ENCODE measurements at places on chromosomes 16 and 17.

DNA sequence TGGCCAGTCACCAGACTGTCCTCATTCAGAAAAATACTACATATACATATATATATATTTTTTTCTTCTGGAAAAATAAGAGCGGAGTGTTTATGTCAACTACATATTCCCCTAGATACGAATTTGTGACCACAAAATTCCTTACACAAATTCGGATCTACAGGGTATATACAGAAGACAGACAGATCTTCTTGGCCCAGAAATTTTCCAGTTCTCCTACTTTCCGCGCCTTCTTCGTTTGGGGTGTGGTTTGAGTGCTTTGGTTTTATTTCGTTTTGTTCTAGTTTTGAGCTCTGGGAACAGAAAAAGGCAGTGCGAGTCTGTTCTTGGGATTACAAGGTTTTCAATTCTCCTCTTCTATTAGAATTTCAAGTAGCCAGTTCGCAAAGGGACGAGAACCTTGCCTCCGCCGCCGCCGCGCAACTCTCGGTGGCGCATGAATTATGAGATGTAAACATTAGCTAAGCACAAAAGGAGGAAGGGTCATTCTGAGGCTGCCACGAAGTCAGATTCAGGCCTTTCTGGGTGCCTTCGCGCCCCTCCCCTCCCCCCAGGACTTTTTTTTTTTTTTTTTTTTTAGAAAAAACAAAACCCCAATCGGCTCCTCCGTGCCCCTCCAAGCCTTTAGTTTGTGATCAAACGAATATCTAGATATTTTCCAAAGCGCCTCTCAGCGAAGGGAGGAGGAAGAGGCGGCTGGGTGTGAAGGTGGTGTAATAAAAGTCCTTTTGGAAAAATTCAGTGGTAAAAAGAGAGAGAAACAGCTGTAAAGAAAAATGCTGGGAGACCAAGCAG lies 1.8 kb upstream of the HOXB4 start:
- DNase-seq, result no peak

DNA sequence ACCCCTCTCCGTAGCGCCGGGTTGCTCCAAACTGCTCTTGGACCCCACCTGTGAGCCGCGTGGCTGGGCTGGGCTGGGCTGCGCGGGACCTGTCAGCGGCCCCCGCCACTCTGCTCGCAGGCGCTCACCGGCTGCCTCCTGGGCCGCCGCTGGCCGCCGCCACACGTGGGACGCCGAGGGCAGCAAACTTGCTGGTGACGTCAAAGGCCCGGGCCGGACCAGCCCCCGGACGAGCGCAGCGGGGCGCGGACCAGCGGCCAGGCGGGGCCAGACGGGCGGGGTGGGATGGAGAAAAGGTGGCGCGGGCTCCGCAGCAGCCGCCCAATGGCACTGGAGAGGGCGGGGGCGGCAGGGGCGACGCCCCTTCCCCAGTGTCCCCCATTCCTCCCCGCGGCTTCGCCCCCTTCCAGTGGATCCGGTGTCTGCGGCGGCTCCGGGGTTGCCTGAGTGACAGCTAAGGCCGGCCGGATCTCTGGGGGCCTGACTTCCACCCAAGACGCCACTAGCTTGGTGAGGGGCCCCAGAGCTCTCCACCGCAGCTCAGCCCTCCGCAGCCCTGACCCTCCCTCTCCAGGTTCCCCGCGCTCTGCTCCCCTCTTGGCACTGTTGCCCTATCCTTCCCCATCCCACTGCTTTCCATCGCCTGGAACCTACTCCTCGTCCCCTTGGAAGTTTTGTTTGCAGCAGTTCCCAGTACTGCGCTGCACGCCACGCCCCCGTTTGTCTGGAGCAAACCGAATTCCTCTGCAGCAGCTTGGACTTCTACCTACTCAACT lies at the start of gene HS3ST3A1:
TSS of gene HS3ST3A1 (minus strand) at position 154 of the 776 bp plus-strand sequence. CDS start 800 bp downstream, outside the sequence.
- no peak for DNase-seq

- no peak for DNase-seq
Measured at GRCh38 chr16:78286065-78286464, 186.6 kb downstream of the WWOX start.

- DNase-seq, result no peak
Measured at GRCh38 chr16:86546638-86547013, 8.4 kb downstream of the MTHFSD start.

- no peak for DNase-seq
Measured at GRCh38 chr17:78895322-78895721, 7.7 kb downstream of the CEP295NL start.

DNA sequence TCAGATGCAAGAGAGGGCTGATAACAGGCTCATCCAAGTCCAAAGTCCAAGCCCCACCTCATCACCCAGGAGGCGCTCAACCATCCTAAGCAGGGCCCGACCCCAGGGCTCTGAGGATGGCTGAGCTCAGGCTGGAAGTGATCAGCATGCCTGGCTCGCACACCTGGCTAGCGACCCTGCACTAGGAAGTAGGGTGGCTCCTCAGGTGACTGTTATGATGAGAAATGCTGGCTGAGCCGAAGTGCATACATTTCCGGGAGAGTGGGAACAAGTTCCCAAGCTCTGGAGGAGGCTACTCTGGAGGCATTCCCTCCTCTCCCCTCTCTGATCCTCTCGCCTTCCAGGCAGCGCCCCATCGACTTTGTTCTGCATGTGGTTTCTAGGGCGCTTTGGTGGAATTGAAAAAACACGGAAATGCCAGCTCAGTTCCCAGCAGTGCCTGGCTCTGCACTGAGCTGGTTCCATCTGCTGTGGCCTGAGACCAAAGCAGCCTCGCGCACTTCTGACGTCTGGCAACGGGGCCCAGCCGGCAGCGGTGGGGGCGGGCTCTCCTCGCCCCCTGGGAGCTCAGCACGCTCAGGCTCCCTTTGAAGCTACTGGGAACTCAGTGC lies 130.3 kb downstream of the IRF8 start:
- no peak for DNase-seq

- DNase-seq, result no peak
Measured at GRCh38 chr17:80826955-80827645, 164.5 kb upstream of the CHMP6 start.

DNA sequence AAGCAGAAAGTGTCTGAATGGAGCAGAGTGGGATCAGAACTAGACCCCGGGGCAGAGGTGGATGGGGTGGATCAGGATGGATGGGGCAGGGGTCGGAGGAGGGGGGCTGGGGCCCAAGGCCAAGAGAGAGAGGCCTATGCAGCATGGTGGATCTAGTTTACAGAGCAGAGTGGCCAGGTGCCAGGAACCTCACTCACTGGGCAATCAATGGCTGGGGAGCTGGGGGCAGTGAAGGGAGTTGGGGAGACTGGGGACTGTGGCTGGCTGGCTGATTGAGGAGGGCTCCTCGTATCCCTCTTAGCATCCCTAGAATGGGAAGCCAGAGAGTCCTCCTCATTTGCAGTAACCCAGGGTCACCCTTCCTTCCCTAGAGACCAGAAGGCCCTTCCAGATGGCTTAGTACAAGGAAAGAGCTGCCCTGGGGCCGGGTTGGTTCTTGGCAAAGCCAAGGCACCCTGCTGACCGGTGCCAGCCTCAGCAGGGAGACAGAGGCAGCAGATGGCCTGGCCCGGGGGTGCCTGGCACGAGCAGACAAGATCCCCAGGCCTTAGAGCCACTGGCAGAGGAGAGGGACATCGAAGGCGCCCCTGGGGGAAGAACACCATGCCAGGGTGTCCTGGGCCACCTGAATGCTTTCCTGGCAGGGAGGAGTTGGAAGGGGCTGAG lies 36.8 kb downstream of the SRCIN1 start:
- no peak for DNase-seq

DNA sequence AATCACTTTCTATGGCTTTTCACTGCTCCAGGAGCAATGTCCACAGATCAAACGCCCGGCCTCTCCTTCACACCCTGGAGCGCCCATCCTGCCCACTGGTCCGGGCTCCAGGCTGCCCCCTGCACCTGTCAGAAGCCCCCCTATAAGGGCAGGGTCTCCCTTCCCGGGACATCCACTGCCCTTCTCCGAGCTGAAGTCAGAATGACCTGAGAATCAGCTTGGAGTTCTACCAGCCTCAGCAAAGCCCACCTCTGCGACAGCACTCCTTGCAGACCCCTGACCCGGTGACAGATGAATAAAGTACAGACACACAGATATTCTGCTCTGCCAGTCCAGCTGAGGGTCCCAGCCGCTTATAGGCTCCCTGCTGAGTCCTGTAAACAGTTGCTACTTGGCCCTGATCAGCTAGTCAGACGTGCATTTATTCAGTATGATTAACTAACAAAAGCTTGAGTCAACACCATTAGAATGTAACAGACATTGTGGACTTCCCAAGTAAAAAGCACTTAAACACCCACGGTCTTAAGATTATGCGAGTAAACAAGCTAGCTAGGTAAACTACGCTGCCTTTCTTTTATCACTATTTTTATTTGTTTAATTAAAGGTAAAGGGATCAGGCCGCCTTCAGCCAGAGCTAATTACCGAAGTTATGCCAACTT lies 4.8 kb downstream of the SLC7A5 start:
- DNase-seq, result no peak

- DNase-seq, result no peak
Measured at GRCh38 chr16:12646490-12647274, 157.0 kb downstream of the CPPED1 start.

DNA sequence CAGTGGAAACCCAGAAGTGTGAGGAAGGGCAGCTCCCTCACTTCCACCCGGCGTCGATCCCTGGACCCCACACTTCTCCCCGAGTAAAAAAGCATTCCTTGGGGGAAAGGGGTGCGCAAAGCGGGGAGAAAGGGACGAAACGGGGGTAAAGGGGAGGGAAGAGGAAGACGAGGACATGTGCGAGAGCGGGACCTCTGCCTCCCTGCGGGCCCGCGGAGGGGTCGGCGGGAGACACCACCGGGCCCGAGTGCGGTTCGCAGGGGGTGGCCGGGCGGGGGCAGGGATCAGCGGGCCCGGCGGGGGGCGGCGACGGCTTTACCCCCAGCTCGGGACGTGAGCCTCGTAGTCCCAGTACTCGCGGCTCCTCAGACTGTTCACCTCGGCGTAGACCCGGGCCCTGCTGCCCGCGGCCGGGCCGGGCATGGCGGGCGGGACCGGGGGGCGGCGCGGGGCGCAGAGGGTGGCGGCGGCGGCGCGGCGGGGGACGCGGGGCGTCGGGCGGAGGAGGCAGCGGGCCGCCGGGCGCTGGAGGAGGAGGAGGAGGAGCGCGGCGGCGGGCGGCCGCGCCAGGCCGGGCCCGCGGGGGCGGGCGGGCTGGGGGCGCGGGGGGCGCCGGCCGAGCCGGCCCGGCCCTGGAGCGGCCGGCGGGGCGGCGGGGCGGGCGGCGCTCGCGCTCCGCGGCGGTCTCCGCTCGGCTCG lies 443 bp downstream of the CSNK2A2 start:
- DNase-seq, result no peak

GRCh38 chr16:13359835-13360234 lies 458.4 kb downstream of the SHISA9 start:
- DNase-seq, result no peak

DNA sequence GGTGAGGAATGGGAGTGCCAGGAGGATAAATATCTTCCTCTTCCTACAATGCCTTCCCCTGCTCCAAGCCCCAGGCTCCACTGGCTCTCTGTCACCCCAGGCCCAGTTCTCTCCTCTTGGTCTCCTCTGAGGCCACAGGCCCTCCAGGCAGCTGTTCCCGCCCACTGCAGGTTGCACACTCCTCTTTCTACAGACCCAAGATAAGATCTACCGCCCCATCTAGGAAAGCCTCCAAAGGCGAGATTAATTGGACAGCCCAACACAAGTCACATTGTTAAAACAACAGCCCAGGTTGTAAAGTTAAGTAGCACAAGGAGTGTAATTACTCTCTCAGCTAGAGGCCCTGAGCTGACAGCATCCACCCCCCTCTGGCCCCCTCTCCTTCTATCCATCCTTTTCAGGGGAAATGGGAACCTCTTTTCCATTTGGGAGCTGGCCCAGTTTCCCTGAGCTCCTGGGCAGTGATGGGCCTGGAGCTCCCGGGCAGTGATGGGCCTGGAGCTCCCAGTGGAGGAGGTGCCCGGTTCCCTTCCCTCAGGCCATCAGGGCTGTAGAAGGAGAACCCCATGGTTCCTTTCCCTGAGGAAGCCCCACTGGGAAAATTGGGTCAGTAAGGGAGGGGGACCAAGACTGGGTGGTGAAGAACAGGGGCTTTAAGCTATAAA lies 7.3 kb downstream of the DLX4 start:
- no peak for DNase-seq

DNA sequence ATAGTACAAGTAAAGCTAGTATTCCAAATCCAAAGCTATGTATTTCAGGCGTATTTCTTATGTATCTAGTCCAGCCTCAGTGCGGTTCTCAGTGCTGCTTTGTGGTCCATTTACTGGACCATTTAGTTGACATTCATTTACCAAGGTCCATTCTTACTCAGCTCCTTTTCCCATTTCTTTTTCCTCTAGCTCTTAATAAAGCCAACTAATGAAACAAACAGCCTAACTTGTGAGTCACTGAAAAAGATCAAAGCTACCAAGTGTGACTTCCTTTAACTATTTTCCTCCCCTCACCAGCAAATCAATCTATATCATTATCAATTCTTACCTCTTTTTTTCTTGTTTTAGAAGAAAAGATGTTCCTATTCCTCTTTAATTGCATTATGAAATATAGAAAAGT lies 64.0 kb downstream of the CYB561 start:
- no peak for DNase-seq

- no peak for DNase-seq
Measured at GRCh38 chr17:10119203-10120108, 79.0 kb downstream of the GAS7 start.

DNA sequence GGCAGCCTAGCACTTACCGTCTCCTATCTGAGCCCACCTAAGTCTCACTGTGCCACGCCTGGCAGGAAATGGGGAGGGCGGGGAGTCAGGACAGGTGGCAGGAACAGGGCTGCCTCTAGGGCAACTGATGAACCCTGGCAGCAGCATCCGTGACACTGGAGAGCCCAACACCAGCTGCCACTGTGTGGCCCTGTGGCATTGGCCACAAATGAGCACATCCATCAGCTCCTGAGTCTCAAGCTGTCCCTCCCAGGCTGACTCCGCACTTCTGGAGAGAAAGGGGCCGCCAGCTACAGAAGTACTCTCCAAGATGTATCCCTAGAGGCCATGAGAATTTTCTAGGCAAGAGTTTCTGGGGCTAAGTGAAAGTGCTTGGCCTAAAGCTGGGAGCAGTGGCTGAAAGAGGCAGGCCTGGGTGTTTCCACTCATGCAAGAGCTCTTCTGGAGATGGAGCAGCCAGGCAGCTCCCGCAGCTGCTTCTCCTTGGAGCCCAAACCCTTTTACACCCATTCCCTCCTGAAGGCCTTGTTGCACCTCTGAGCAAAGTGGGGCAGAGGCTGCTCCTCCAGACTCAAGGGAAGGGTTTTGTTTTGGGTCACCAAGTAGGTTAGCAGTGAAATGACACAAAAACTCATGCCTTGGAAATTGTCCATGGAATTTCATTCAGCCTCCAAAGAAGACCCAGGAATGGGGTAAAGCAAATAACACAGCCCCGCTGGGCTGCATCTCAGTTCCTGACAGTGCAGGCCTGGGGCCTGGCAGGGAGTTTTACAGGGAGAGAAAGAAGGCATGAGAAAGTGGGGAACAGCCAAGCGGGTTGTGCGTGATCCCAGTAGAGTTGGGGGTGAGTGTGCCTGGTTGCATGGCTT lies 25.8 kb downstream of the PEMT start:
- DNase-seq, result no peak
